ENCODE measurements at places on chromosomes 12 and 14.

DNA sequence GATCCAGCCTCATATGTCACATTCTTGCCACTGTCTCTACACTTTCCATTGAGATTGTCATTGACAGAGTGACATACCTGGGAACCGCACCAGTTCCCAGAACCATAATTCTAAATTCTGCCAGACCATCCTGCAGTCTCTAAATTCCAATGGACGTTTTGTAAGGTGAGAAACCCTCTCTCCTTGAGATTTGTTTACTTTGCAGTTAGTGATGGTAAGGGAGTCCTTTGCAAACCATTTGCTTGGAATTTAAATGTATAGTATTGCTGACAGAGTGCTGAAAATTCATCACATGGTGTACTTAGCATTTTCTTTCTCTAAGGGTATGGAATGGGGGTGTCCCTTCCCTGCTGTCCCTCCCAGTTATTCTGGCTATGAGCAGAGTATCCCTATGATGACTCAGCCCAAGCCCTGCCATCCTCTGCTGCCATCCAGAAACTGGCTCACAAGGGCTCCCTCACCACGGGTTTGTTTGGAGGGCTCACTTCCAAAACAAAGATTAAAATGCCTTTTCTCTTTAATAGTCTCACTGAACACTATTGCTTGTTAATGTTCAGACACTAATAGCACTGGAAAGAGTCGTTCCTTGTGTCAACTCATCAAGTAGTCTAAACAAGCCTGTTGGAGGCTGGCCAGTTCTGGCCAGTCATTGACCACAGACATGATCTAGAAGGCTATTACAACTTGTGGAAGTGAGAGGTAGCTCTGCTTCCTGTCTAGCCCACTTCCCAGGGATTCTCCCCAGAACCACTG, 129.0 kb upstream of the HMGA2 start:
- no peak for DNase-seq

DNA sequence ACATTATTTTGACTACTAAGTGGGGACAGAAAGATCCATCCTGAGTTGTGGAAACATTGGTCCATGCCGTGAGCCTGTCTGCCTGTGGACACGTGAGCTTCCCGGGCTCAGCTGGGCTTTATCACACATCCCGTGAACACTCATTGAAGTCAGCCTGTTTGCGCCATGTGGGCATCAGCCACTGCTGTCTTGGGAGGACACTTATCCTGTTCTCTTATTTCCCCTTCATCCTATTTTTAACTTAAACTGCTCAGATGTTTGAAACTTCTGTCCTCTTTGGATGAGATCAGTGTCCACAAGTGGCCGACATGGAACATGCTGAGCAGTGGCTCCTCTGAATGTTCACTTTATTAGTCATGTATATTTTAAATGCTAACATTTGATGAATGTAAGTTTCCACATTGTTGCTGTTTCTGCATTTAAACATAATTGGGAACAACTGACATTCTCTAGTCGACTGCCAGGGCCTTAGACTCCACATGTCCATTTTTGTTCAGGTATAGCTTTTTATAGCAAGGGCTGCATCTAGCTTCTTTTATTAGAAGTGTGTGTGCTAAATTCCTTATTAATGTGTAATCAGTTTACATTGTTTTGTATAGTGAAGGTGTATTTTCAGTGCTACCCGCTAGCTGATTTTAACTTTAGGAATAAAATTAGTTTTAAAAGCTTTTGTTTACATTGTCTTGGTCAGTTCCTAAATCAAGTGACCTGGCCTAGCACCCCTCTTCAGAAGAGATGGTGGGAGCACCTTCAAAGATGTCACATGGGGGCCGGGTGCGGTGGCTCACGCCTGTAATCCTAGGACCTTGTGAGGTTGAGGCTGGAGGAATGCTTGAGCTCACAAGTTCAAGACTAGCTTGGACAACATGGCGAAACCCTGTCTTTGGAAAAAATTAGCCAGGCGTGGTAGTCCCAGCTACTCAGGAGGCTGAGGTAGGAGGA, 24.0 kb downstream of the RNF34 start:
- DNase-seq: no peak

GRCh38 chr12:12520273-12520672, 42.4 kb downstream of the DUSP16 start:
- DNase-seq: no peak

- DNase-seq: no peak
Observed at GRCh38 chr14:71078500-71078899, 171.2 kb downstream of the PCNX1 start.

DNA sequence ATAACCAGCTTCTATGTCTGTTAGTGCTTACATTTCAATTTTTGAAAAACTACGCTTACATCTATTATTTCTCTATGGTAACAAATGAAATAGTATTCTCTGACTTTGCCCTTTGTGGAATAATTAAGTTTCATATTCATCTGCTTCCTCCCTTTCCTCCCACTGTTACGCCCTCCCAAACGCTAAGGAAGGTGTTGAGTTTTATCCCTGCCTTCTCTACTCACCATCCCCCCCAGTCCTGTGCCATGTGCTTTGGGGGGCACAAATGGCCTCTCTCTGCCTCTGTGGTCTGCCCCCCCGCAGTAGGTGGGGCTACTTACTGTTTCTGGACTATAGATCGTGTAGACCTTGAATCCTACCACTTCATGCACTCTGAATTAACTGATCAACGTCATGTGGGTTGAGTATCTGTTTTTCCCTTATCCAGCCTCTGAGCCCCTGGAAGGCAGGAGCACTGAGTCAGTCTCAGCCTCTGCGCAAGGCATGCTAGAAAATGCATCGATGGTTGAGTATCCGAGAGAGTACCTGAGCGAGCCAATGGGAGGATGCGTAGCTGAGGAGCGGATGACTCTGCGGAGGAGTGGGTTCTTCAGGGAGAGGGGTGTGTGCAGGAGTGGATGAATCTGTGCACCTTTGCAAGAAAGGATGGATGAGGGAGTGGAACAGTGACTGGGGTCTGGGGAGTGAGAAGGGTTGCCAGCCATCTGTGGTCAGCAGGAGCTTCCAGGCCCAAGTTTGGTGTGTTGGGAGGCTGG, 114.5 kb upstream of the RTL1 start:
- no peak for DNase-seq

DNA sequence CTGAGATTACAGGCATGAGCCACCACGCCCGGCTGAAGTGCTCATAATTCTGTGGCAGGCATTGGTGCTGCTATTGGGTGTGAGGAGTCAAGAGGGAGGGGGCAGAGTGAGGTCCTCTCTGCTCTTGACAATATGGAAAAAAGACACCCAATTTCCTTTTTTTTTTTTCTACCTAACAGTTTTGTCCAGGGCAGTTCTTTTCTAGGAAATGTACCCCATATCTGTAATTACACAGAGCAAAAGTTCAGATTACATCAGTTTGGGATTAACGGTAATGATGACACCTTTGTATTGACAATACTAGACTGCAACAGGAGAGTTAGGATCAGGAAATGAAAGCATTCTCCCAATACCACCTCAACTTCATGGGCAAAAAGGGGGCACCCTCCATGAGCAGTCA, 36.3 kb downstream of the IGF1 start:
- DNase-seq: no peak

DNA sequence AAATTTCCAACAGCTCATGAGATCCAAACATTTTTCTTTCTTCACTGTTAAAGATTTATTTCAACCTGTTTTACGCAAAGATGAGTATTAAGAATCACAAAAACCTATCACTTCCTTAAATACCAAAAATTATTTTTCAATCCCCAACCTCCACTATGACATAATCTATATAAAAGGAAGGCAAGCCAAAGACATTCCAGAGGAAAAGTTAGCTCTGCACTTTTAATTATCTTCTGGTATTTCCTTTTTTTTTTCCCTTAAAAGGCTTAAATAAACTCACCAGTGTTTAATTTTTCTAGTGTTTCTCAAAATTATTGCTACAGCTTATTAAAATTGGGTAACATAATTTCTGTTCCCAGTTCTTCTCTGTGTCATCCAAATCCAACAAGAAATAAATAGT, 75.9 kb downstream of the BMP4 start:
- no peak for DNase-seq

- no peak for DNase-seq
Observed at GRCh38 chr12:50351120-50352043, 45.0 kb downstream of the FAM186A start.

- no peak for DNase-seq
Observed at GRCh38 chr14:31124197-31124596, 83.4 kb downstream of the HECTD1 start.

- no peak for DNase-seq
Observed at GRCh38 chr12:90235642-90236041, 527.0 kb upstream of the ATP2B1 start.

DNA sequence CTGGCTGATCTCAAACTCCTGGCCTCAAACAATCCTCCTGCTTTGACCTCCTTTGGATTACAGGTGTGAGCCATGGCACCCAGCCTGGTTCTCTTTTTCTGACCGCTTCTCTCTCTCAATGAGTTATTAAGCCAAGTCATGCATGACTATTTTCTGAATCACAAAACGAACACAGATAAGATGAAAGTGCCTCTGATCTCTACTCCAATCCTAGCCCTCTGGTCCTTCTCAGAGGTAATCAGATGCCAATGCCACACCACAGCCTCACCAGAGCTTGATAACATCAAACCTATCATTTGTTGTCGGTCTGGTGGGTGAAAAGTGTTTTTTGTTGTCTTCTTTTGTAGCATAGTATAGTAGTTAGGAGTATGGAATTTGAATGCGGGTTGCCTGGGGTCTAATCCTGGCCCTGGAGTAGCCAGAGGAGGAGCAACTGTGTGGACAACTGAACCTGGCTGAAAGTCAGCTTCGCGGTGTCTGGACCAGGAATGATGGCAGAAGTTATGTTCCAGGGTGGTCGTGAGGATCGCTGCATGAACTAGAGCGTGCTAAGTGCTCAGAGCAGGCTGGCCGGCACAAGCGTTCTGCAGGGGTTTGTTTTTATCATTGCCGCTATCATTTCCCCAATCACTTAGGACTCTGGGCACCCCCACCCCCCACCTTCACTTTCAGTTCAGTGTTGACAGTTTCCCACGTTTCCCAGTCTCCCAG, 77.9 kb downstream of the SPRING1 start:
- DNase-seq: no peak

GRCh38 chr14:94027566-94028449, 1.7 kb downstream of the OTUB2 start:
- DNase-seq: no peak

GRCh38 chr14:22865424-22866405, 5.8 kb upstream of the LRP10 start:
- no peak for DNase-seq

GRCh38 chr14:40240245-40240859, 808.1 kb upstream of the FBXO33 start:
- DNase-seq: no peak

DNA sequence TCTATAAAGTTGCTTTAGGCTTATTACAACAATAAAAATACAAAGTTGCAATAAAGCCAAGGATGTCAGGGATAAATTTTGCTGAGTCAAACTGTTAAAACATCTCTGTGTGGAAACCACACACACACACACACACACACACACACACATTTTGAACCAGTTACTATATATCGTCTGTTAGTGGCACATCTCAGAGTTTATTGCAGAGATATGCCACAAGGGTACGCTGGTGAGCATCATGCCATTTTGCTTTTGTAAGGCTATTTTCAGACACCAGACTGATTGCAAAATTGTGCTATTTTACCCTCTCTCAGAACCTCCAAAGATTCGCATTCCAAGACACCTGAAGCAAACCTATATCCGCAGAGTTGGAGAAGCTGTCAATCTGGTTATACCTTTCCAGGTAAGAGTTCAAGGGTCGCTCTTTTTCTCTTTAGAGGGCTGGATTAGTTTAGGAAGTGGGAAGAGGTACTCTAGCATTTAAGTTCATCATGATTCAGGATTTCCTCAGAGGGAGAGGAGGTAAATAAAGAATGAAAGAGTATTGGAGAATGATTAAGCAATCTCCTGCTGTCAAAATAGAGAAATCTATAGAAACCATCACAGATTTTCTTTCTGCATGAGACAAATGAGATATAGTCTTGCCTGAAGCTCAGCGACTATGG, 27.3 kb upstream of the CHPT1 start:
- DNase-seq: no peak

GRCh38 chr12:99981639-99982190, 3.0 kb downstream of the ANKS1B start:
- DNase-seq: no peak

DNA sequence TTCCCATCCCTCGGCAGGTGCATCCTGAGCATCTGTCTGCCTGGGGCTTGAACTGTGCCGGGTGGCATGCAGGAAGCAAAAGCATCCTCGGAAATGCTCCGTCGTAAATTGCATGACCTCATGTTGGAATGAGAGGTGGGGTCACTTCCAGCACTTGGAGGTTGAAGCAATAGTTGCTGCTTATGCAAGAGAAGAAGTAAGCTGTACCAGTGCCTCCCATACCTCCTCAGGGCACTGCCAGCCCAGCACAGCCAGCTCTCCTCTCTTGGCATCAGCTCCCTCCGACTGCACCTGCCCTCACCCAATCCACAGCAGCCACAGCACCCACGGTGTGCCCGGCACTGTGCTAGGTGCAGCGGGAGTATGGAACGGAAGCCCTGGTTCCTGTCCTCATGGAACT, 11.5 kb downstream of the TEAD4 start:
- no peak for DNase-seq

GRCh38 chr14:35607380-35607779, 73.4 kb downstream of the INSM2 start:
- DNase-seq: no peak
